GM13976 (cell line): ENCODE measurements at places on chromosomes 4 and X.

- no peak for DNase-seq
Observed at GRCh38 chr4:17165286-17165685, 266.8 kb upstream of the LDB2 start.

DNA sequence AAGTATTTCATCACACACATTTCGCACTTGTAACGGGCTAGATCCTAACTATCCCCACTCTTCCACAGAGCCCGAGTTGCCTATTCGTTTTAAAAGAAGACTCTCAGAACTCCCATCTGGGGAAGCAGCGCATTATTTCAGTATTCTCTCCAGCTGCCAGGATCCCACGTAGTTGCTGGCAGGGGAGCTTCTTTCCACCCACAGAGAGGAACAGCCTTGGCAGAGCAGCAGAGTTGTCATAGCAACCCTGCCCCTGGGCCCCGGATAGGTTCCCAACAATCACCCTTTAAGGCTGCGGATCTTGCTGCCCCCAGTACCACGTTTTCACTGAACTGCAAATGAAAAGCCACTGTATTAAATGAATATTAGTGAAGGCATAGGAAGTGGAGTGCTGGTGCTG lies 106.7 kb downstream of the GPM6A start:
- no peak for DNase-seq

DNA sequence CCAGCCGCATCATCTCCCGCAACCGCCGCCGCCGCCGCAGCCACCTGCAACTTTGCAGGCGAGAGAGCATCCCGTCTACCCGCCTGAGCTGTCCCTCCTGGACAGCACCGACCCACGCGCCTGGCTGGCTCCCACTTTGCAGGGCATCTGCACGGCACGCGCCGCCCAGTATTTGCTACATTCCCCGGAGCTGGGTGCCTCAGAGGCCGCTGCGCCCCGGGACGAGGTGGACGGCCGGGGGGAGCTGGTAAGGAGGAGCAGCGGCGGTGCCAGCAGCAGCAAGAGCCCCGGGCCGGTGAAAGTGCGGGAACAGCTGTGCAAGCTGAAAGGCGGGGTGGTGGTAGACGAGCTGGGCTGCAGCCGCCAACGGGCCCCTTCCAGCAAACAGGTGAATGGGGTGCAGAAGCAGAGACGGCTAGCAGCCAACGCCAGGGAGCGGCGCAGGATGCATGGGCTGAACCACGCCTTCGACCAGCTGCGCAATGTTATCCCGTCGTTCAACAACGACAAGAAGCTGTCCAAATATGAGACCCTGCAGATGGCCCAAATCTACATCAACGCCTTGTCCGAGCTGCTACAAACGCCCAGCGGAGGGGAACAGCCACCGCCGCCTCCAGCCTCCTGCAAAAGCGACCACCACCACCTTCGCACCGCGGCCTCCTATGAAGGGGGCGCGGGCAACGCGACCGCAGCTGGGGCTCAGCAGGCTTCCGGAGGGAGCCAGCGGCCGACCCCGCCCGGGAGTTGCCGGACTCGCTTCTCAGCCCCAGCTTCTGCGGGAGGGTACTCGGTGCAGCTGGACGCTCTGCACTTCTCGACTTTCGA lies 654 bp downstream of the ATOH1 start:
- DNase-seq, result peak; percentile 37

DNA sequence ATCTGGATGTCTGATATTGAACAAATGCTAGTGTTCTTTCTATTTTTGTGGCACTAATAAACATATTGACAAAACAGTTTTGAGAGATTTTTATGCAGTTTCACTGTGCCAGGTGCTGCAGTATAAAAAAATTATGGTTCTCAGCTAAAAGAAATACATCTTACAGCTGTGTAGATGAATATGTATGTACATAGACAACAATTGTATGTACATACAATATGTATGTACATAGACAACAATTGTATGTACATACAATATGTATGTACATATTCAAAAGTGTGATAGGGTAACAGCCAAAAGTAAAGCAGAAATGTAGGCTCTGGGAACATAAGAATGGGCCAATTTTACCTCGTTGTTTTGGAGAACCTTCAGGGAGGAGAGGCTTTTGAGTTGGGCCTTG lies 390.0 kb upstream of the RPS6KA3 start:
- no peak for DNase-seq

- peak; percentile 29 for DNase-seq
Observed at GRCh38 chr4:174873931-174874330, 44.2 kb upstream of the ADAM29 start.

GRCh38 chr4:127778102-127778501 lies 4.0 kb upstream of the HSPA4L start:
- DNase-seq, result no peak

- DNase-seq, result no peak
Observed at GRCh38 chrX:107560041-107560440, 68.3 kb upstream of the PRPS1 start.

- DNase-seq, result no peak
Observed at GRCh38 chrX:124679199-124679598, 332.8 kb downstream of the SH2D1A start.

DNA sequence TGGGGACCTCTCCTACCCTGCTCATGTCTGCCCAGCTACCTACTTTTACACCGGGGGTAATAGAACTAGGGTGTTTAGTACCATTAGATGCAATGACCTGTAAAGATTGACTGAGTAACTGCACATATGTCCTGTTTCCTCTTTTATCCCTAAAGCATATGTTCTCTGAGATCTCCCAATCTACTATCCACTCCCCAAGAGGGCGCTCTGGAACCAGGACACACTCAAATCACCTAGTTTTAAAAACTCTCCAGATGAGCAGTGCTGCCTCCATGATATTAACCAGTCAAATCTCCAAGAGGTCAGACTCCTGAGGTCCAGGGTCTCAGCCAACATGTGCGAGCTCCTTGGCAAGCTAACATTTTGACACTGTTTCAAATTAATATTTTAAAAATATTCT lies 87.0 kb upstream of the TSPAN5 start:
- DNase-seq, result no peak

DNA sequence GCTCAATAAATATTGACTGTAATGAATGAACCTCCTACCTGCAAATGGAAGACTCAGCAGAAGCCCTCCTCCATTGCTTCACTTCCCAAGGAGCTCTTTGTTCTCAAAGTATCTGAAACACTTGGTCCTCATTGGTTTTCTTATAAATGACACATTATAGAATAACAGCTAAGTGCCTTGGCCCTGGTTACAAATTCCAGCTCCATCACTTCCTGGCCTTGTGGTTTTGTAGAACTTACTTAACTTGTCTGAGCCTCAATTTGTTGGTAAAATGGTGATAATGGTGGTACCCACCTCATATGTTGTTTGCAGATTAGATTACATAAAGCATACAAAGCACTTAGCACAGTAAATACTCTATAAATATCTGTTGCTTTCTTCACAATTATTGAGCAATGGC lies 25.2 kb upstream of the SMIM20 start:
- DNase-seq, result no peak

DNA sequence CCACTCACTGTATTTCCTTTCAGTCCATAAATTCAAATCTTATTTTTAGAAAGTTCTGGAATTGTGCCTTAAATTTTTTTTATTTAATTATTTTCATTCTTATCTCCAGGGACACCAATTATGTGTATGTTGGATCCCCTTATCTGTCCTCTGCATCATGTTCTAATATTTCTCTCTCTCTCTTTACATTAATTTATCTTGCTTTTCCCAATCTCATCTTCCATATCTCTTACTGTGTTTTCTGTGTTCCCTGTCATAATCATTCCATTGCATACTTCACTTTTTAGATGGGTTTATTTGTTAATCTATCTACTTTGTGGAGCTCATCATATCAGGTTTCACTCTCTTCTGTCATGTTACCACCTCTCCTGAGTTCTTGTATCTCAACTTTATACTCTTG lies 37.4 kb downstream of the PPP2R2C start:
- DNase-seq, result no peak

DNA sequence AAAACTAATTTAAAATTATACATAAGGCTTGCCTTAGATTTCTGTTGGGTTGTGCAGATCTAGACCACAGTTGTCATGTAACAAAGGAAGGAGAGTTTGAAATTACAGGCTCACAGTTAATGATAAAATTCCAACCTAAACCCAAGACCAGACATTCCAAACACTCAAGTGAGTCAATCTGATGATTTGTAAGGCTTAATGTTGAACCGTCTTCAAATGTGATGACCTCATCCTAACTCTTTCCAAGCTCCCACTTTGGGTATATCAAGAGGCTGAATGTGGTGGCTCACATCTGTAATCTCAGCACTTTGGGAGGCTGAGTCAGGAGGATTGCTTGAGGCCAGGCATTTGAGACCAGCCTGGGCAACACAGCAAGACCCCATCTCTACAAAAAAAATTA lies 149.2 kb downstream of the TBL1X start:
- DNase-seq, result no peak

GRCh38 chrX:29851857-29852605 lies 363.3 kb upstream of the MAGEB2 start:
- DNase-seq, result no peak

- DNase-seq, result no peak
Observed at GRCh38 chr4:145066063-145066501, 31.9 kb downstream of the ANAPC10 start.

DNA sequence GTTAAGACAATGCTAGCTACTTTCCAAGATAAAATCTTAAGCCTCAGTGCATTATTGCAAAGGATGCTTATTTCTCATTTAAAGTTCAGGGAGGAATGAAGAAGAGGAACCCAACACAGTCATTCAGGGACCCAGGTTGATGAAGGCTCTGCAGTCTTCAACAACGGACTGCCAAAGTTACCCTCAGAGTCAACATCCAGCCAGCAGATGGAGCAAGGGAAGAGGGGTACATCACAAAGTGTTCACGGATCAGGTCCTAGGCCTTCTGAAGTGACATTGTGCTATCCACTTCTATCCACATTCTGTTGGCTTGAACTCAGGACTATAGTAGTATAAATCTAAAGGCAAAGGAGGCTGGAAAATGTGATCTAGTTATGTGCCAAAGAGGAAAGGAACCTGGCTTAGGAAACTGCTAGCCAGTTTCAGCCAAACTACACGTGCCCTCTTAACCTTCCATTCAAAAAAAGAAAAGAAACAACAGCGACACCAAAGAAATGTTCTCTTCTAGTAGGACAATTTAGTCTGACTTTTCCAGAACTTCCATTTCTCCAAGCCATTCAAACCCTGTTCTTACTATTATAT lies 28.8 kb downstream of the NKX6-1 start:
- no peak for DNase-seq

DNA sequence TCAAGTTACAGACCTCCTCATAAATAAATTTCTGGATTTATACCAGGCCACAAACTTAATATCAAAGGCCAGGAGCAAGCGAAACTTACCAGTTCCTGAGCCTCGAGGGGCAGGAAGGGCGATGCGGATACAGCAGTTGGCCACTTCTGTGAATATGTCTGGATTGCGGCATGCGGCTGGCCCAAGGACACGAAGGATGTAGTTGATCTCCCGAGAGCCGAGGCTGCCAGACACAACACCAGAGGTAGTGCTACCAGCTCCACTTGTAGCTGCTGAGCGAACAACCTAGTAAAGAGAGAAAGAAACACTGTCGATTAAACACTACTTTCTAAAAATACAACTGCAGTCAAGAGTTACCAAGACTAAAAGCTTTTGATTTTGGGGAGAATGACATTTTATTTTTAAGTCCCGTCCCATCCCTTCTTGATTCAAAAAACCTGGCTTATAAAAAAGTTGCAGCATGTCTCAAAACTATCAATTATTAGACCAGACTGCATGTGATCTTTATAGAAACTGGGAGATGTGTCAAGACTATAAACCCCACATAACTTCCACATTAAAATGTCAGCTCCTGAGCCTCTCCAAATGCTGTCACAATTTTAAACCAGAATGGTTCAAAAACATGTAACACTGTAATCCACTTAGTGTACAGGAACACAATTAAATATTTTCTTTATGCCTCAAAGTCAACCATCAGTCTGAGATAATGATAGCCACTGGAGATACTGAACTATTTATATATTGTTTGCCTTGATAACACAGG lies 105.6 kb downstream of the HUWE1 start:
- no peak for DNase-seq

DNA sequence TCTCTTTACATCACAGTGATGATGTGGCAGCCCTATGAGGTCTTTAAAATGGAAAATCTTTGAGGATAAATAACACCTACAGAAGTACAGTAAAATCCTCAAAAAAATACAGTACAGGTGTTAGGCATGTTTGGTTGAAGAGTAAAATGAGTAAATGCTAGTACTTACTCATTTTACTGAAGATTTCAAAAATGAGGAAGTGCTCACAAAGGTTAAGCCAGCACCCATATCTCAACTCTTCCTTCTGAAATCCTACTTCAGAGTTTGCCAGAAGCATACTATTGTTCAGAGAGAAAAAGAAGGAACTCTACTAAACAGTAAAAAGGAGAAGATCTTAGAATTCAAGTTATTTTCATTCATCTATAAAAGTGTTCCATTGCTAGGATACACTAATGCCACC lies 130.9 kb downstream of the CBR4 start:
- DNase-seq, result peak; percentile 28

DNA sequence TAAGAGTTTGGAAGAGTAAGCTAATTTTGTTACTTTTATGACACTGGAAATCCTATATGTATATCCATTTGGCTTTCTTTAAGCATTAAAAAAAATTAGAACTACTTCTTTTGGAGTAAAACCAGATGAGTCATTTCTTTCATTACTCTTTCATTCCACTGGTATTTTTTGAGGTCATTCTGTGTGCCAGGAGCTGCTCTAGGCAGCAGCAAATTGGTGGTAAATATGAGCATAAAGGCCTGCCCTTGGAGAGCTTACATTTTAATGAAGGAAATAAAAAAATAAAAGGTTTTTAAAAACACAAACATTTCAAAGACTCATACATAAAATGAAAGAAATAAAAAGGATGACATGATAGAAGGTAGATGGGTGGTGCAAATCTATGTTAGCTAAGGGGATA lies 37.4 kb downstream of the MID1 start:
- no peak for DNase-seq

GRCh38 chr4:138267835-138268234 lies 25.7 kb upstream of the SLC7A11 start:
- DNase-seq, result no peak

DNA sequence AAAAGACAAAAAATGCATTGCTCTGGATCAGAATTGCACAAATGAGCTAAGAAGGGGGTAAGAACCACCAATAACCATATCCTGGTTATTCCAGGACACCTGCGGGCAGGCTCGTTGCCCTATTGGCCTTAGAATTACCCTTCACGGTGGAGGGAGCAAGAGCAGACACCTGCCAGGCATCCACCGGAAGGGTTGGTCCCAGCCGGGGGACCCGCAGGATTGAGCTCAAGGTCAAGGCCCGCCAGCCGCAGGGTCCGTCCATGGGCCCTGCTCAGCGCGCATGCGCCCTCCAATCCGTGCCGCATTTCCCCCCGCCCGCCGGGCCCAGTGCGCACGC lies 575 bp downstream of the SLC25A6 start:
- peak; percentile 96 for DNase-seq

GRCh38 chr4:184887333-184887732 lies 61.6 kb upstream of the ACSL1 start:
- no peak for DNase-seq

GRCh38 chr4:72326692-72327632 lies 242.1 kb downstream of the ADAMTS3 start:
- peak; percentile 1 for DNase-seq
